ENCODE measurements at places on chromosomes 13 and 19. TPM values are rescaled to one million over a fixed set of nuclear protein-coding genes. Genes with fewer than 3 reads are reported as not detected.

DNA sequence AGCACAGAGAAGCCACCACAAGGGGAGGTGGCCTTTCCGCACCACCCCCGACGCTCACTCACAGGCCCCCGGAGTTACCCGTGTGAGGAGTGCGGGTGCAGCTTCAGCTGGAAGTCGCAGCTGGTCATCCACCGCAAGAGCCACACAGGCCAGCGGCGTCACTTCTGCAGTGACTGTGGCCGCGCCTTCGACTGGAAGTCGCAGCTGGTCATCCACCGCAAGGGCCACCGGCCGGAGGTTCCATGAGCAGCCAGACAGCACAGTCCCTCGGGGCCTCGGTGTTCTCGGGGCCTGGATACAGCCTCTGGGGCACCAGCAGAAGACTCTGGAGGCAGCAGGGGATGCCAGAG, 4.3 kb downstream of the ZNF446 start:
- DNase-seq = no peak

GRCh38 chr19:42276284-42276683, 7.2 kb downstream of the CIC start:
- DNase-seq = no peak

Gene SYCN
- total RNA-seq = not detected

DNA sequence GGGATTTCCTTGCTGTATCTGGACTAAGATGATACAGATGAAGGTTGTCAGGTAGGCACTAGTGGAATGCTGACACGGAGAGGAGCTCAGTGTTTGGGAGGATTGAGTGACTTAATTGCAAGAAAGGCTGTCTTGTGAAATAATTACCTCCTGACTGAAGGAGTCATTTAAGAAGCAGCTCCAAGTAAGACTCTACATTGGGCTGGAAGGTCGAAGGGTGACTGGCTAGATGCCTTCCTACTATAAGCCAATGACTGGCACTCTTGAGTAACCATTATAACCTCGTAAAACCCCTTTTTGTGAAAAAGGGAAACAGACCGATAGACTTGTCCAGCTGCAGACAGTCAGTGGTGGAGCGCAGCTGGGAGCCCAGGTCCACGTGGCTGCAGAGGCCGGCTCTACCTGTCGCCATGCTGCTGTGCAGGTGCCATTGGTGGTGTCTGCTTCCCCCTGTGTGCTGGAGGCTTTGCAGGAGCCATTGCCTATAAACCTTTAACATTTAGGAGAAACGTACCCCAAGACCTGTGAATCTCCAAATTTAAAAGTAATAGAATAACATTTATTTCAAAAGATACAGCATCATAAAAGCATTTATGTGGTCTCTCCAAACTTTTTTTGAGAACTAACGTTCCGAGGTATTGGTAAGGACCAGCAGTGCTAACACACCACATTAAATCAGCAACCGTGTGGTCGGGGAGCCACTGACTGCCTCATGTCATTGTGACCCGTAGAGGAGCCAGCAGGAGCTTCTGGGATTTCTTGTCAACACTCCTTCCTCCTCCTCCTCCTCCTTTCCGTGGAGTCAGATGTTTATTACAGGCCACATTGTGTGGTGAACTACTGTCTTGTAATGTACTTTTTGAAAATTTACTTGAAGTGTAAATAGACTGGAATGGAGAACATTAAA, 80.4 kb upstream of the TEX29 start:
- no peak for DNase-seq

Gene TJP3
- 36.3 TPM for total RNA-seq

DNA sequence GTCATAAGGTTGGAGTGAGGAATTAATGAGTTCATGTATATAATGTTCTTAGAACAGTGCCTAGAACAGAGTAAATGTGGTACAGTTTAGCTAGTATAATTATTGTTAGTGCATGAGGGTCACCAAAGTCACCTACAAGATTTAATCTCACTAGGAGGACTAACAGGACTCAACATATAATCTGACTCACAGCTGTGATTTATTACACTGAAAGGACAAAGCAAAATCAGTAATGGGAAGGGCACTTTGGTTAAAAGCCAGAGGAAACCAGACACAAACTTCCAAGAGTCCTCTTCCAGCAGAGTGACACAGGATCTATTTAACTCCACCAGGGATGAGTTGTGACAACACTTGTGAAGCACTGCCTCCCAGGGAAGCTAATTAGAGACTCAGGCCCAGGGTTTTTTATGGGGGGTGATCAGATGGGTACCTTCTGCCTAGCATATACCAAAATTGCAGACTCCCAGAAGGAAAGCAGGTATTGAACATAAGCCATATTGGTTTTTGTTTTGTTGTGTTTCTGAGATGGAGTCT, 341.2 kb upstream of the DACH1 start:
- DNase-seq = no peak

DNA sequence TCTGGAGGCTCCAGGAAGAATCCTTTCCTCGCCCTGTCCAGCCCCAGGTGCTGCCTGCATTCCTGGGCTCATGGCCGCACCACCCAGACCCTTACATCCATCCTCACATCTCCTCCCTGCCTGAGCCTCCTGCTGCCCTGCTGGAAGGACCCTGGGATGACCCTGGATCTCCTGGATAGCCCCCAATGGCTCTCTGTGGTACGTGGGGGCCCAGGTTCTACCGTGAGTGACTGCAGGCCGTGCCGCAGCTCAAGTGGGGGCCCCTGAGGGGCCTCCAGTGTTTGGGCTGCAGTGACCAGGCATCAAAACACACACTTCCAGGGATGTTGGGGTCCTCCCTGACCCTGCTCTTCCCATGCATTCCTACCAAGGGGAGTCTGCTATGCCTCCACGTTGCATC, 8.3 kb upstream of the MCF2L start:
- DNase-seq = no peak

Gene C19orf85
- not detected for total RNA-seq

Gene ZNF345
- 14.7 TPM for total RNA-seq

Gene ZNF490
- 15.1 TPM for total RNA-seq

DNA sequence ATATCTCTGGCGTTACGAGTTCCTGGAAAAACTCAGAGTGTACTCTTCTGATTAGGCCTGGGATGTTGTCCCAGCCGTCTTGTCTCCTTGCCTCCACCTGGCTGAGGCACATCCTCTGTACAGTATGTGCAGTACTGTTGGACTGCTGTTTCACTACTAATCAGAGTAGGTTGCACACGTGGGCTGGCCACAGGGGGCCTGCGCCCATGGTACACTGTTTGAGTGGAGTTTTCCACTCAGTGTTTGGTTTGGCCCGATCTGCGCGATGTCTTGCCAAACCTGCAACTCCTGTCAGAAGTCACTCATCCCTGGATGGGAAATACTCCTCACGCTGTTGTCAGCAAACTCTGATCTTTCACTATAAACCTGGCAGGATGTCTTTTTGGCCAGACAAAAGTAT, 189.6 kb upstream of the CSNK1A1L start:
- no peak for DNase-seq

GRCh38 chr19:21604351-21604926, 99.0 kb downstream of the ZNF429 start:
- no peak for DNase-seq

GRCh38 chr13:26628706-26629105, 71.2 kb downstream of the WASF3 start:
- DNase-seq = no peak

- DNase-seq = no peak
Measured at GRCh38 chr19:49773663-49774350, 7.0 kb downstream of the AP2A1 start.

GRCh38 chr19:41753936-41754529, 1.3 kb upstream of the CEACAM6 start:
- no peak for DNase-seq

DNA sequence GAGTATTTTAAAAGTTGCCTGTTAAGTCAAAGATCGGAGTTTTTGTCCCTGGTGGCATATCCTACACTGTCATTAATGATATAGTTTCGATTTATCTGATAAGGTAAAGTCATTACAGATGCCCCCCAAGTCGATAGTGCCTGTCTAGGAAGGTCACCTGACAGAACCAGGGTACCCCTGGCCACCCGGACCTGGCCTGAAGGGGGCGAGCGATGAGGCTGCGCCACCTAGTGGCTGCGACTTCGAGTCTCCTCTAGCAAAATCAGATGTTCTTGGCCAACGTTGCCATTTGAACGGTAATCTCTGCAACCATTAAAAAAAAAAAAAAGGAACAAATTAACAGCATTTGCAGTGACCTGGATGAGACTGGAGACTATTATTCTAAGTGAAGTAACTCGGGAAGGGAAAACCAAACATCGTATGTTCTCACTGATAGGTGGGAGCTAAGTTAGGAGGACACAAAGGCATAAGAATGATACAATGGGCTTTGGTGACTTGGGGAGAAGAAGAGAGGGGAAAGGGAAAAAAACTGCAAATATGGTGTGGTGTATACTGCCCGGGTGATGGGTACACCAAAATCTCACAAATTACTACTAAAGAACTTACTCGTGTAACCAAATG, 565.1 kb downstream of the LIG4 start:
- peak; percentile 61 for DNase-seq

- no peak for DNase-seq
Measured at GRCh38 chr13:32041429-32041828, 9.9 kb downstream of the FRY start.

Gene PLIN5
- 5.7 TPM for total RNA-seq

DNA sequence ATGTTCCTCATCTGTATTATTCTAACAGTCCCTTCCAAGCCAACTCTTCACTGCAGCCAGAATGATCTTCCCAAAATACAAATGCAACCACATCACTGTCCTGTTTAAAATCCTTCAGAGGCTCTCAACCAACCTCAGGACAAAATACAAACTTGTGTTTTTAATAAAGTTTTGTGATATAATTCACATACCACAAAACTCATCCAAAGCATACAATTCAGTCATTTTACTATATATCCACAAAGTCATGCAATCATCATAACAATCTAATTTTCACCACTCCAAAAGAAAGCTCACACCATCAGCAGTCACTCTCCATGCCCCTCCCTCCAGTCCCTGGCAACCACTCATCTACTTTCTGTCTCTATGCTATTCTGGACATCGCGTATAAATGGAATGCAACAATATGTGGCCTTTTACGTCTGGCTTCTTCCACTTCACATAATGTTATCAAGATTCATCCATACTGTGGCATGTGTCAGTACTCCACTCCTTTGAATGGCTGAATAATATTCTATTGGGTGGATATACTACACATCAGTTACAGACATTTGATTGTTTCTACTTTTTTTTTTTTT, 81.7 kb upstream of the DOCK9 start:
- DNase-seq = no peak

GRCh38 chr13:65857942-65858565, 1372.1 kb downstream of the PCDH9 start:
- no peak for DNase-seq

Gene SULT2A1
- total RNA-seq = not detected

GRCh38 chr19:10501971-10502523, 1.1 kb downstream of the KEAP1 start:
- DNase-seq = peak; percentile 17

Gene SLC27A1
- total RNA-seq = 19.8 TPM

Gene SPACA4
- not detected for total RNA-seq
